ENCODE measurements at places on chromosomes 4 and X. TPM values are rescaled to one million over a fixed set of nuclear protein-coding genes. Genes with fewer than 3 reads are reported as not detected.

STATH gene
- total RNA-seq: not detected

FAM114A1 gene
- total RNA-seq: 55.6 TPM

DNA sequence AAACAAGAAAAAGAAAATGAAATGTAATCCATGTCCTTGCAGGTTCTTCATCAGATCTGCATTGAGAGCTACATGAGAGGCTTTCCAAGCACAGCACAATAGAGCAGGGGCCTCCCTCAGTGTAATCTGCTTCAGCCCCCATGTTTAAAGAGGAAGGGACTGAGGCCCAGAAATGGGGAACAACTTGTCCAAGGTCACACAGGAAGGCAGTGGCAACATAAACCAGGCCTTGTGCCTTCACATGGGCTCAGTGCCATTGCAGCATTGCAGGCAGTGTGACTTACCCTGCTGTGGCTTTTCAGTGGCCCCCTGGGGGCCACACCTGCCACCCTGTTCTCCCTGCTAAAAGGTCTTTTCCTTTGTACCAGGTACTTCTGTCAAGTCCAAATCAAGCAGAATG is 20.9 kb upstream of the CD99L2 start:
- DNase-seq: no peak

DNA sequence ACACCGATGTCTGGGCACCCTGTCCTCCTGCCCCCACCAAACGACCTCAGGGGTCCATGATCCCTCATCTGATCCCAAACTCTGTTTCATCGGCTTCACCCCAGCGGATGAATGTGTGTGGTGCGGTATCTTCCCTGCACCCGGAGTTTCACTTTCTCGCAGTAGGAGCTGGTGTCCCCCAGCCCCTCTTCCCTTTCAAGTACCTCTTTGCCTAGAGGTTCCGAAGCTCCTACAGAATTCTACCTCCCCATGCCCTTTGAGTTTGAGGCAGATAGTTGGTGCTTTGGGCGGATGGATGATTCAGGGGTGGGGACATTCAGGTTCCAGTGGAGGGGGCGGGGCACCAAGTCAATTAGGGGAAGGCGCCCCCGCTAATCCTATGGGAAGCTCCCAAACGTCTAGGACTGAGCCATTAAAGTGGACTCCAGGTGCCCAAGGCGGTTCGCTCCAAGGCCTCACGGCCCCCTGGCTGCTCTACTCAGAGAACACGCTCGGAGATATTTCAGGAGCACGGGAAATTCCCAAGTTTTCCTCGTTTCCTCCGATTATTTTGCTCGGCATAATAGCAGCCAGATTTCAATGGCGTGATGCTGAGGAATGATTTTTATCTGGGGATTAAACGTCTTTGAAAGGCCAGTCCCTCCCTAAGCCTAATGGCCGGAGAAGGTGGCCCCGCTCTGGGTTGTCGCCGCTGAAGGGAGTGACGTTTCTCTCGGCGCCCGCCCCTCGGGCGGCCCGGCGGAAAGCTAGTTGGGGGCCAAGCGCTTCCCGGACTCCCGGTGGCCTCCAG is 1.3 kb downstream of the MSX1 start:
- no peak for DNase-seq

GRCh38 chrX:17601441-17602200 is 135.7 kb upstream of the SCML1 start:
- no peak for DNase-seq

DNA sequence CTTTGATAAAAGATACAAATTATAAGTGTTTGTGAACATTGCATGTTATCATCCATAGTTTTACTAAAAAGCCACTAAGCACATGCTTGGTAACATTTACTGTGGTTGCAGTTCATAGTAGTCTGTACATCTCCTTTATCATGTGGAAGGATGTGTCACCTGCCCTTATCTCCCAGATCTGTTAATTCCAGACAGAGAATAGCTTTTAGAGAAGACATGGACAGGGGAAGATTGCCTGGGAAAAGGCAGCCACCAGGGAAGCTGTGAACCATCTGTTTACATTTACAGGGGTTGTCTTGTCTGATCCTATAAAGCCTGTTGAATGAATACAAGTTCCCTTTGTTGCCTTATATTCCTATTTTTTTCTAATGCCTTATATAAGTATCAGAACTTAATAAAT is 396.0 kb downstream of the FAT4 start:
- DNase-seq: no peak

DNA sequence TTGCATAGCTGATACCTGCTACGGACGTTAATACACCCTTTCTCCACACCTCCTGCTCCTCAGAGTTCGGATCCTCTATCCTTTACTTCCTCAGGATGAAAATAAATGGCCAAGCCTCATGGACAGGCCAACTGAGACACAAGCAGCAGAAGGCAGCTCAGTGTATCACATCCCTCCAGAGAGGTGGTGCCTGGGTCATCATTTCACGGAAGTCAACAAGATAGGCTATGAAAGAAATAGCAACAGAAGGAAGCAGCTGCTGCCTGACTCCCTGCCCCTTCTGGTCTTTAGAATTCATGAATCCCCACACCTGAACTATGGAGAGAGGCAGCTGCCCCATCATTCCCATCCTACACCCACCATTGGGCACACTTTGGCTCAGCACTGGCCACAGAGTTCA is 267.1 kb upstream of the ETNPPL start:
- no peak for DNase-seq

- DNase-seq: no peak
These were observed 94.9 kb downstream of the ENPP6 start for GRCh38 chr4:184122631-184123408.

Measured in mesothelial cell of epicardium (in vitro differentiated cells).